ENCODE measurements at places on chromosomes 13 and 19.
A peak's percentile ranks its signal among the peaks of the same experiment; 100 is the strongest.

GRCh38 chr19:15283141-15283883, 49.0 kb downstream of the BRD4 start:
- DNase-seq, result no peak

- DNase-seq, result no peak
Observed at GRCh38 chr19:3149526-3150505, 14.0 kb downstream of the GNA15 start.

DNA sequence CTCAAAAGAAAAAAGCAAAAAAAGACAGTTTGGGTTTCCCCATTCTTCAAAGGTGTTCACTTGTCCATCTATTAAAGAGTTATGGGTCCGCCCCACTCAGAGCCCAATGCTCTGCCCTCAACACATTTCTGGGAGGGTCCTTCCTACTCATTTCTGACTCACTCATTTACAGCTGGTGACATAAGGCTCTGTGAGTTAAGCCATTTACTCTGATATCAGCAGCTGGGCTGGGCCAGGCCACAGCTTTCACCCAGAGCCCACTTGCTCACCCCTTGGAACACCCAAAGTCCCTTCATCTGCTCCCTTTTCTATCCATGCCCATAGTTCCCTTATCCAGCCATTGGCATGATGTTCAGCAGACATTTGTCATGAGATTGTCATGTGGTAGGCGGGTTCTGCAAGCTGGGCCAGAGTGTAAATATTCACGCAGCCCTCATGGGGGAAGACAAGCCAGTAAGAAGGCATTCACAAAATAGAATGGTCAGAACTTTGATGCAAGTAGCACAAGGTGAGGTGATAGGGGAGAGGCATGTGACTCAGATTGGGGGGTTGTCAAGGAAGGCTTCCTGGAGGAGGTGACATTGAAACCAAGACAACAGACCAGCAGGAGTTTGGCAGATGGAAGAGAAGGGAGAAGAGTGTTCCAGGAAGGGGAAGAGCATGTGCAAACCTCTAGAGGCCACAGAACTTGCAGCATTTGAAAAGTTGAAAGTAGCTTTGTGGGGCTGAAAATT, 5.9 kb downstream of the MAST1 start:
- no peak for DNase-seq

- DNase-seq, result no peak
Observed at GRCh38 chr13:72698164-72698563, 29.3 kb downstream of the MZT1 start.

DNA sequence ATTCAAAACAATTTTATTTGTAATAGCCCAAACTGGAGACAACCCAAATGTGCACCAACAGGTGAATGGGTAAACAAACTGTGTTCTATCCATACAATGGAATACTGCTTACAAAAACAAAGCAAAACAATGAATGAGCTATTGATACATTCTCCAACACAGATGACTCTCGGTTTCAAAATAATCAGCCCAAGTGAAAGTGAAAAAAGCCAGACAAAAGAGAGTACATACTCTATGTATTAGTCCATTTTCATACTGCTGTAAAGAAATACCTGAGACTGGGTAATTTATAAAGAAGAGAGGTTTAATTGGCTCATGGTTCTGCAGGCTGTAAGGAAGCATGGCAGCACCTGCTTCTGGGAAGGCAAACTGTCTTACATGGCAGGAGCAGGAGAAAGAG, 65.2 kb upstream of the LRCH1 start:
- no peak for DNase-seq

GRCh38 chr13:50319635-50320255, 304.5 kb downstream of the KCNRG start:
- DNase-seq, result no peak

GRCh38 chr13:66618702-66619101, 611.4 kb downstream of the PCDH9 start:
- no peak for DNase-seq

DNA sequence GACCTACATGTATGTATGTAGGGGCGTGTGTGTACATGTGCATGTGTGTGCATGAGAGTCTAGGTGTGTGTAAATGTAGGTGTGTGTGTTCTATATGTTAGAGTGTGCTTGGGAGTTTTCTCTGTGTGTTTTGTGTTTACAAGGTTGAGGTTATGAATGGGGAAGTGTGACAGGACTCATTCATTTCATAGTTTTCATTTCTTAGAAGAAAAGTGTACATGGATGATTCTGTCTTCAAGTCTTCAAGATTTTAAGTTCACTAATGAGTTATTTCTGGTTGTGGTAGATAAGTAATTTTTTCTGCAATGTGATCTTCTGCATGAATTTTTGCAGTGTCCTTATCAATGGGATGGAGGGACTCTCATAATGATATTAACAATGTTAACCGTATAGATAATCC, 118.2 kb upstream of the SLC10A2 start:
- no peak for DNase-seq

DNA sequence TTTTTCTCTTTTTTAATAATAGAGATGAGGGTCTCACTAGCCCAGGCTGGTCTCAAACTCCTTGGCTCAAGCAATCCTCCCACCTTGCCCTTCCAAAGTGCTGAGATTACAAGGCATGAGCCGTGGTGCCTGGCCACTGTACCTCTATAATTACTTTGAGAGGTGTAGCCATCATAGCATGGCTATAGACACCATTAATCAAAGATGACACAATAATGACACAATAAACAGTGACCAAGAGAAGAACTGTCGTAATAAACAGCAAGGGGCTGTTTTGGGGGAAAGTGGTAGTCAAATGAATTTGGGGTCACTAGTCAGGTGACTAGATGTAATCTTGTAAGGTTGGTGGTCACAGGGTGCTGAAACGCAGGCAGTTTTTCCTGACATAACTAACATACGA, 30.4 kb downstream of the KLF5 start:
- no peak for DNase-seq

DNA sequence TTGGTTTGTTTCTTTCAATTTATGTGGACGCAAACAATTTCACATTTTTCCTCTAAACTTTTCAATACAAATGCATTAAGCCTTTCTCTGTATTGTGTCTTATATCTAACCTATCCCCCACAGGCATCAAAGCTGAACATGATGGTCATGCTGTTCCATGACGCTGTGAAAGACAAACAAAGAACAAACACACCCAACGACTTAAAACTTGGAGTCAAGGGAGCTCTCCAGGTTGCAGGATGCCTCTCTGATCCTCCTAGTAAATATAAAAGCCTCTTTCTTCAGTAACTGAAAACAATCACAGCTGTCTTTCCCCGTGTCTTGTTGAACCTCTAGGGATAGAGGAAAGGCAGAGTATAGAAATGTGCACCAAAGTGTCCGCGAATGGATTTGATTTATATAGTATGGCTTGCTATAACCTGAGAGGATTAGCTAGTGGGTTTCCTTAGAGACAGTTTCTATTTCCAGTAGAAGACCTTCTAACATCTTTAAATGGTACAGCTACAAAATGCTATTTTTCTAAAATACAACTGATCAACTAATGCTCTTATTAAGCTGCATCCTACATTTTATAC, 43.1 kb downstream of the PCDH9 start:
- no peak for DNase-seq

DNA sequence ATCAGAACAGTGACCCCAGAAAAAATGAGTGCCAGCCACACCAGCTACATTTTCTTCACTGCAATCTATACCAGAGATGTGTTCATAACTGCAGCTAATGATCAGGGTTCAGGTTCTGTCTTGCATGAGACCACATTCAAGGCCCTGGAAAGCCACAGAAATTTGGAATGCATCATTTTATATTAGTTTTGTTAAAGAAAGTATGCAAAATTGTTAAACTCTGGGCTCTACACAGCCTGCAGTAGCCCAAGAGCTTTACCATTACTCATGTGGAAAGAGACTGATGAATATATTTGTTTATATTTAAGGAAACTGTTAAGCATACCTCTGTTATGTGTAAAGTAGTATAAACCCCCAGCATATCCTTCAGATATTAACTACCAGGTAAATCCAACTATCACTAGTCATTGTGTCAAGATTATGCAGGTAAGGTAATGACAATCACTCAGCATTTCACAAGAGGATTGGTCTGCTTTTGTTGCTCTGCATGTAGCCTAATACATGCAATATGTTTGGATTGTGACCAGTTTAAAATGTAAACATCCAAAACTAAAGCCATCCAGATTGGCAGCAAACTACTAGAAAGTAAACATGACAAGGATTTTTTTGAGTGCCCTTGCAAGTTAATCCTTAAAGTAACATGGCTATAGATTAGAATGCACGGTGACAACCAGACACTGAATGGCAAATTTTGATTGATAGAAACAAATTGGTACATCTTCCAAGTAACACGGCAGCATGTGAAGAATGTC, 429.1 kb upstream of the ARGLU1 start:
- no peak for DNase-seq

DNA sequence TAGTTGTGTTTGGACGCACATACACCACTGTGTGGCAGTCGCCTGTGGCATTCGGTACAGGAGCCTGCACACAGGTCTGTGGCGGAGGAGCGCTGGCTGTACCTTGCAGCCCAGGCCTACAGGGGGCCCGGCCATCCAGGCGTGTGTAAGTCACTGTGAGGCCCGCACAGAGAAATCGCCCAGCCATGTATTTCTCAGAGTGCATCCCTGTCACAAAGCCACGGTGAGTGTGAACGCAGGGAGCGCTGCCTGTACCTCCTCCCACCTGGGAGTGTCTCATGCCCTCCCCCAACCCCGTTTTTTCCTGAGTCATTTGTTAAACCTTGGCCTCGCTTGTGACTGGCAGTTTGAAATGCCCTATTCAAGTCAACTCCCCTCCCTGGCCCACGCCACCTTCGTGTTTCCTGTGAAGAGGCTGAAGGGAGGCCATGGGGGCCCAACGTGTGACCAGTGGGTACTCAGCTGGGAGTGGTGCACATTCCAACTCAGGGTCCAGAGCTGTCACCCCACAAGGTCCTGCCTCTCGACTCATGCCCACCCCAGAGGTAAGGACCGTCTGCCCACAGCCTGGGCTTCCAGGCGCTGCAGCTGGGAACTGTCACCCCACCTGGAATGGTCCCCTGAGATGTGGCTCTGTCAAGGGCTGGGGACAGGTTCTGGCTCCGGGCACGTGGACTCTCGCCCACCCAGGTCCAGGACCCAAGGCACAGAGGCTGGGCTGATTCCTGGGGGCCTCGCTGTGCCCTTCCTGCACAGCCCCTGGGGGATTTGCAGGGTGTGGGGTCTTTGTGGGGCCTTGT, 11.6 kb upstream of the RASA3 start:
- no peak for DNase-seq

GRCh38 chr13:27792393-27793218, at the start of gene GSX1:
Gene GSX1, plus strand, starts transcription at chr13:27792483. Its CDS starts 208 bp downstream, at chr13:27792691.
- peak; percentile 31 for DNase-seq

- DNase-seq, result no peak
Observed at GRCh38 chr19:51539821-51540366, 8.4 kb upstream of the SIGLEC6 start.

DNA sequence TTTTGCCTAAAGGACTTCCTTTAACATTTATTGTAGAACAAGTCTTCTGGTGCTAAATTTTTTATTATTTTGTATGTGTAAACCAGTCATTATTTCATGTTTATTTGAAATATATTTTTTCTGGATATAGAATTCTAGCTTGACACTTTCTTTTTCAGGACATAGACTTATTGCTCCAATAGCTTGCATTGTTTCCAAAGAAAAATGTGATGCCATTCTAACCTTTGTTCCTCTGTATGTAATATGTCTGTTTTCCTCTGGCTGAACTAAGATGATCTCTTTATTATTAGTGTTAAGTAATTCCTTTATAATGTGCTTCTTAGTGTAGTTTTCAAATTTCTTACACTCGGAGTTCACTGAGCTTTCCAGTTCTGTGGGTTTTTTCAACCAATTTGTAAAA, 174.1 kb upstream of the STARD13 start:
- DNase-seq, result no peak

DNA sequence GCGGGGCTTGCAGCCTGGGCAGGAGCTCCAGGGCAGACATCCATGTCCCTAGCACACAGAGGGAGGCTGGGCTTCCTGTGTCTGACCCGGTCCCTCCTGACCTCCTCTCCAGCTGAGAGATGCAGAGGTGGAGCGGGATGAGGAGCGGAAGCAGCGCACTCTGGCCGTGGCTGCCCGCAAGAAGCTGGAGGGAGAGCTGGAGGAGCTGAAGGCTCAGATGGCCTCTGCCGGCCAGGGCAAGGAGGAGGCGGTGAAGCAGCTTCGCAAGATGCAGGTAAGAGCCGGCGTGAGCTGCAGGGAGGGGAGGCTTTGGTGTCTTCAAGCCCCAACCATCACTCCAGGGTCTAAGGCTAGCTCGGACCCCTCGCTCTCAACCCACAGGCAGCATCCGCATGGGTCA, 38.4 kb downstream of the KCNC3 start:
- DNase-seq, result no peak

DNA sequence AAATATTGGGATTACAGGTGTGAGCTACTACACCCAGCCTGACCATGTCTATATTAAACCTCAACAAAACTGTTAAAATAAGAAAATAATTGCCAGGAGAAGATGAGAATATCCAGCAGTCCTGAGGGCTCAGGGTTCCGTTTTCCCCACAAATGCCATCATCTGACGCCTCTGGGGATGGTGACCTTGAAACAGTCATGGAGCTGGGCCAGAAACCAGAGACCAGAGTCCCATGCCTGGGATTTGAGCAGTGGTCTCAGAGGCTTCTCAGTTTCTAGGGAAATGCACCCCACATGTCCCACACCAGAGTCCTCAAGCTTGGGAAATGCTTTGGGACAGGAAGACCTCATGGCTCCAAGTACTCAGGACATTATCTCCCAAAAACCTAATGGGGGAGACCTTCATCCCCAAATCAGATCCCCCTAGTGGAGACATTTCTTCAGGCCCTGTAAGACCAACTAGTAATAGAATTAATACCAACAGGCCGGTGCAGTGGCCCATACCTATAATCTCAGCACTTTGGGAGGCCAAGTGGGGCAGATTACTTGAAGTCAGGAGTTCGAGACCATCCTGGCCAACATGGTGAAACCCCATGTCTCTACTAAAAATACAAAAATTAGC, 2.9 kb upstream of the MAP1S start:
- DNase-seq, result no peak

- no peak for DNase-seq
Observed at GRCh38 chr13:73861136-73861535, 273.1 kb downstream of the KLF12 start.

DNA sequence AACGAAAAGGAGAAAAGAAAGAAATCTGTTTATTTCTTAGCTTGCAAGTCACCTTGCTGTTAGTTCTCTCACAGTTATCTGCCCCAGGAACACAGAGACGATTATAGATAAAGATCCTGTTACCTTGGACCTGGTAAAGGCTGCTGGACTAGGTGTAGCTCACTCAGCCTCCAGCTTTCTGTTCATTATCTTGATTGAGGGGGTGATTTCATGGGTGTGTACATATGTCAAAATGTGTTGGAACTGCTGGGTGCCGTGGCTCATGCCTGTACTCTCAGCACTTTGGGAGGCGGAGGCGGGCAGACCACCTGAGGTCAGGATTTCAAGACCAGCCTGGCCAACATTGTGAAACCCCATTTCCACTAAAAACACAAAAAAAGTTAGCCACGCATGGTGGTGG, 27.9 kb downstream of the CERS4 start:
- DNase-seq, result no peak

DNA sequence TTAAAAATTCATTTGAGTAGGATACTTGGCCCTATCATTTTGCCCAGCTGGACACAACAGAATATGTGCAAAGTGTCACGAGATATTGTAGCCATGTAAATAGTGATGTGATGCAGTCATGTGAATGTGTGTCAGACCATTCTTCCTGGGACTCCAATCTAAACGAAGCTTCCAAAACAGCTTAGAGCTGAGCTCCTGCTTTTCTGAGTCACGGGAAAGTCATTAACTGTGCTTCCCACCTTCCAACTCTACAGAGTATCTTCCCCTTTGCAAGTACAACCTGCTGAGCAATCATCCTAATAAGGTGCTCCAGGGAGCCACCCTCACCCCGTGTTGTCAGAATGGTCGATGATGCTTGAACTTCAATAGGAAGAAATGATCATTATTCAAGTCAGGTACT, 294.7 kb downstream of the MYO16 start:
- no peak for DNase-seq

All from epithelial cell of prostate (primary cell).